ENCODE measurements at places on chromosomes 7 and 10.

GRCh38 chr7:41147606-41148485 lies 555.0 kb downstream of the INHBA start:
- no peak for DNase-seq

DNA sequence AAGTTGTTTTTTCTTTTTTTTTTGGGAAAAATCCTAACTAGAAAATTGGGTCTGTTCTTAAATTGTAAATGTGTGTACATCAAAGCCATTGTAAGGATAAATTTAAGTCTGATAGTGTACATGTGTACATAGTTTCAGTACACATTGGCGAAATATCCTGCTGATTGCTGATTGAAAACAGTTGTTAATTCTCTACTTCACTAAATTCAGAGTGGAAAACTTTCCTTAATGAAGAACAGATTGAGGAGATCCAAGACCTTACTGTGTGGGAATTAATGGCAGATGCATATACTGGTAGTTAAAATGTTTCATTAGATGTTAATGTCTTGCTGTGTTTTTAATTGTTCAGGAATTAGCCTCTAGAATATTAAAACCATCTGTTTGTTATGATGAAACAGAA lies 506.0 kb downstream of the AUTS2 start:
- DNase-seq = no peak

GRCh38 chr7:106001886-106002285 lies 38.8 kb downstream of the CDHR3 start:
- no peak for DNase-seq

DNA sequence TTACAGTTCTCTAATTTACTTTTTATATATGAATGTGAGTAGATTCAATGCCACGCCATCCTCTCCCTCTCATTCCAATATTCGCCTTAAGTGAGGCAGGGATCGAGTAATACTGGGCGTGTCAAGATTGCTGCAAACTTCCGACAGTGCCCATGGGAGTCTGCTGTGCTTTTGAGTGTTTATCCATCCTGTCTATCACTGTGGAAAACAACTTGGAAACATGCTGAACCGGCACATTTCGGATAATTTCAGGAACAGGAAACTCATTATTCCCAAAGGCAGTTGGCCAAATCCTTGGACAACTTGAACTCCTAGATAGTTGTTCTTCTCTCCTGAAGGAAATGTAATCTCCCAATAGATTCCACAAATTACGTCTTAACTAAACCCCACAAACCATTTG lies 28.5 kb downstream of the PIP4K2A start:
- no peak for DNase-seq

- no peak for DNase-seq
These were observed 60.6 kb downstream of the VSTM4 start for GRCh38 chr10:49054753-49055152.

DNA sequence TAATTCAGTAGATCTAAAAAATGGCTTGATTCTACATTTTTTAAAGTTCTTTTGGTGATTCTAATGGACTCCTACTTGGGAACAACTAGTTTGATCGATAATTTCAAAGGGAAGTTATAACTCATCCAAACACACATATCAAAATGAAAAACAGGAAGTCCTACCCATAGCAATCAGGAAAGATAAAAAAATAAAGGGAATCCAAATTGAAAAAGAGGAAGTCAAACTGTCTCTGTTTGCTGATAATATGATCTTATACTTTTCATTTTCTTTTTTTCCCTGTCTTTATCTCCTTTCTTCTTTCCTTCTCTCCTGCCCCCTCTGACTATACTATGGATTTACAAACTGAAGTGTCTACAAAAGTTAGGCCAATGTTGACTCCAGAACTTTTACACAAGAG lies 118.8 kb downstream of the IQUB start:
- DNase-seq = no peak

- DNase-seq = no peak
These were observed 77.0 kb downstream of the SLC25A13 start for GRCh38 chr7:96244992-96245292.

DNA sequence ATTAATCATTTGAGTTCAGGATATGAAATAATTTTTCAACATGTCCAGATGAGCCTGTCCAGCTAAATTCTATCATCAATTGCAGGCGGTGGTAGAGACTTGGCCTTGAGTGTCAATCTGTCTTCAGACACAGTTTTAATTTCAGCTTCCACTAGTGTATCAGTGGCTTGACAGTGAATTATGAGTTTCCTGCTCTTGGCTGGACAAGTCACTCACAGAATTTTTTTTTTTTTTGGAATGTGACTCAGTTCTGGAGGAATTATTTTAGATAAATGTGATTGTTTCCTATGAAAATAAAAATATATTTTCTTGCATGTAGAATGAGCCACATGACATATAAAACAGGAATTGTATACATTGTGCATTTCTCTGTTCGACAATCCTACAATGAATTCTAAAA lies 319.9 kb upstream of the AKR1E2 start:
- no peak for DNase-seq
